Jurkat, Clone E6-1 (cell line): ENCODE measurements at places on chromosomes 2 and 18.
A peak's percentile ranks its signal among the peaks of the same experiment; 100 is the strongest.

- DNase-seq, result no peak
These were observed 162.5 kb downstream of the RAD51AP2 start for GRCh38 chr2:17355608-17356329.

GRCh38 chr2:171595456-171595855 lies 73.2 kb downstream of the CYBRD1 start:
- DNase-seq, result no peak

- DNase-seq, result no peak
These were observed 246.1 kb upstream of the TNP1 start for GRCh38 chr2:217105733-217106649.

DNA sequence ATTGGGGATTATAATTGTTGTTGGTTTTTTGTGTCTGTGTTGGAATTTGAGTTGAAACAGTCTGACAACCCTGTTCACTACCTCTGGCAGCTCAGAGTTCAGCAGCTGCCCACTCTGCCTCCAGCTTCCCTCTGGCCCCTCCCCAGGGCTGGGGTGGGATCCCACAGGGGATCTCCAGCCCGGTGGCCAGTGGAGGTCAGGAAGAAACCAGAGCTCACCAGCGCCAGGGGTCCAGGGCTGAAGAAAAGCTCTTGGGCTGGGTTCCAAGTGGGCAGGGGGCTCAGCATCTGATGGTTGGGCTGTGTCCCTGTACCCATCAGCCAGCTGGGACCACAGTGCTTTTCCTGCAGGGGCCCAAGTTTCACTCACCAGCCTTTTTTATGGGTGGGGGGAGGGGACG lies 16.5 kb upstream of the NCL start:
- DNase-seq, result no peak

DNA sequence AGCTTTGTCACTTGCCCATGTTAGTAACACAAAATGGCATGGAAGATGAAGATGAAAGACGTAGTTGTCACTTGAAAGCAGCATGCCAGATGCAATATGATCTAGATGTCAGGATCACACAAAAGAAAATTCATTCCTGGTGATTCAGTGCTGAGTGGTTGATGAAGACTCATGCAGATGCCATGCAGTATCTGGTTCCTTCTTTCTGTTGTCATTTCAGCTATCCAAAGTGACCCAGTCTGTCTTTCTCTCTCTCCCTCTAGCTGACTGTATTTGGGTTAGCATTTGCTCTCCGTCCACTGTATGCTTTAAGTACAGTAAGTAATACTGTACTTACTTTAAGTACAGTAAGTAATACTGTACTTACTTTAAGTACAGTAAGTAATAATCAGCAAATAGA lies 50.4 kb downstream of the TTN start:
- no peak for DNase-seq

DNA sequence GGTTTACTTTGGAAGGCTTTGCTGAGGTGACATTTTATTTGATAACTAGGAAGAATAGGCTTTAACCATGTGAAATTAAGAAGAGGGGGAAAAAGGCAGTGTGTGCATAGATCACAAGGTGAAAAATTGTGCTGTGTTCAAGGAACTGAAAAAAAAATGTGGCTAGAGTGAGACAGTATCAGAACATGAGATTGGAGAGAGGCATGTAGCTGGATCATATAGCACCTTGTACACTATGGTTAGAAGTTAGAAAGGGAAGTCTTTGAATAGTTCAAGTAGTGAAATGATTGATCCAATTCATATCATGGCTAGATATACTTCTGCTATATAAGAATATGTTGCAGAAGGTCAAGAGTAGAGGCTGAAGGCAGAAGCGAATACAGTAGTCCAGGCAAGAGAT lies 12.3 kb upstream of the TNFRSF11A start:
- DNase-seq, result no peak

- no peak for DNase-seq
These were observed 113.6 kb upstream of the ATP8B1 start for GRCh38 chr18:57916684-57917083.

- no peak for DNase-seq
These were observed 127.4 kb downstream of the RTTN start for GRCh38 chr18:70078106-70078505.

- DNase-seq, result no peak
These were observed 35.2 kb upstream of the KLF11 start for GRCh38 chr2:10007921-10008808.

DNA sequence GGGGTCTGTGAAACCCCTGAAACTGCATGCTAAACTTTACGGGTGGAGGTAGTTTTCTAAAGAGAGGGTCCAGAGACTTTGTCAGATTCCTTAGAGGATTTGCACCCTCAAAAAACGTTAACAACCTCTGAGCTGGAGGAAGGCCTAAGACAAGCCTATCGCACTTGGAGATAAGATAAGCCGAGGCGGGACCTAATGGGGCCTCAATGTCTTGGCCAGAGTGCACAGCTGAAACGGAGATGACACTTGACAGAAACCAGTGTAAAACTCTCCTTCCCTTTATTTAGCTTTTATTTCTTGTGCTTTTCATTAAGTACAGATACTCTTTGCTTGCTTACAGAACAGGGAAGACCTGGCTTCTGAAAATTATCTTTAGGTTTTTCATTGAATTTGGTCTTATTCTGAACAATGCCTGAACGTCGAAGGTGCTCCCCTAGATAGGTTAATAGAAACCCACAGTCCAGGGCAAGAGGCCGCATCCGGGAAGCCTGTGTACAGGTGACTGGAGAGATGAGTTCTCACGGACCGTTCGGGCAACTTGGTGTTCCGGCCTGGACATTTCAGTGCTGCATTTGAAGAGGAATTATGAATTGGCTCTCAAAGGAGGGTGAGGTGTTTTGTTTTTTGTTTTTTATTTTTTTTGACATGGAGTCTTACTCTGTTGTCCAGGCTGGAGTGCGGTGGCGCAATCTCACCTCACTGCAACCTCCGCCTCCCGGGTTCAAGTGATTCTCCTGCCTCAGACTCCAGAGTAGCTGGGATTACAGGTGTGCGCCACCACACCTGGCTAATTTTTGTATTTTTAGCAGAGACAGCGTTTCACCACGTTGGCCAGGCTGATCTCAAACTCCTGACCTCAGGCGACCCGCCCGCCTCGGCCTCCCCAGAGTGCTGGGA lies 49.7 kb downstream of the SH3BP4 start:
- DNase-seq, result no peak

DNA sequence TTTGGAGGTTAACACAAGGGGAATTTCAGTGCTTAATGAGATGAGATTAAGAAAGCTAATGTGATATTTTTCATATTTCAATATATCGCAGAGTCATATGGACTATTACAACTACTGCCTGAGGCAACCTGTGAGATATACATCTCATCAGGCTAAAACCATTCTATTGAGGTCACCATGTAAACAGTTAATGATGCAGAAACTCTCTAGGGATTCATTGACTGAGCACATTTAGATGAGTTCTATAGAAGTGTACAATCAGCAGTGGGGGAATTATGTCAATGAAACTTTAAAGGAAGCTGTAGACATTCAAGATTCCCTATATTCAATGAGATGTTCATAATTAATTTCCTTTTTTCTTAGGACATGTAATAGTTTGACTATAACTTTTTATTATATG lies 687.4 kb upstream of the SYT4 start:
- no peak for DNase-seq

GRCh38 chr18:55088000-55088401 lies 128.7 kb upstream of the CCDC68 start:
- DNase-seq, result no peak

GRCh38 chr2:224952936-224953657 lies 89.2 kb downstream of the DOCK10 start:
- DNase-seq, result peak; percentile 76

DNA sequence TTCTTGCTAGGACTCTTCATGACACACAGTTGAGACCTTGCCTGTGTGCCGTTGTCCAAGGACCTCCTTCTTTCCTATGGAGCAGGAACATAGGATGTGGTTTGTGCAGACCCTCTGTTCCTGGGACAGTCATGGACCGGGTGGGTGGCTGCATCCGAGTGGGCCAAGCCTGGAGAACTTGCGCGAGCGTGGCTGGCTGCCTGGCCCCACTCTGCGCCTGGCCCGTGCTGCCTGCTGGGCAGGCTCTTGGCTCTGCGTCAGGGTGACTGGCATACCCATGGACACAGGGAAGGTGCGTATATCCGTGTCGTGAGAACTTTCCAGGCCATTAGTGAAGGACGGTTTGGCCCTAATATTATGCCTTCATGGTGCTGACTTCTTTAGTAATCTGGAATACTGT lies 68.2 kb downstream of the DCDC2C start:
- no peak for DNase-seq

DNA sequence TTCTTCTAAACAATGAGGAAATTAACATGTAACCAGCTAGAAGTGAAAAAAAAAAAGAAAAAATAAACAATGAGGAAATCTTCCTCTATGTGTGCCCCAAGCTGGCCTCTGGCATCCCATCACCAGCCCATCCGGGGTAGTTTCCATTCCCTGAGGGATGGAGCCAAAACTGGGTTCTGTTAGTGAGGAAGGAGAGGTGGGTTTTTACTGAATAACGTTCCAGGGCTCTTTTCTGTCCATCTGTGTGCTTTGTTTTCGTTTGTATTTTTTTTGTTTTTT lies 9.7 kb downstream of the EFHD1 start:
- no peak for DNase-seq

DNA sequence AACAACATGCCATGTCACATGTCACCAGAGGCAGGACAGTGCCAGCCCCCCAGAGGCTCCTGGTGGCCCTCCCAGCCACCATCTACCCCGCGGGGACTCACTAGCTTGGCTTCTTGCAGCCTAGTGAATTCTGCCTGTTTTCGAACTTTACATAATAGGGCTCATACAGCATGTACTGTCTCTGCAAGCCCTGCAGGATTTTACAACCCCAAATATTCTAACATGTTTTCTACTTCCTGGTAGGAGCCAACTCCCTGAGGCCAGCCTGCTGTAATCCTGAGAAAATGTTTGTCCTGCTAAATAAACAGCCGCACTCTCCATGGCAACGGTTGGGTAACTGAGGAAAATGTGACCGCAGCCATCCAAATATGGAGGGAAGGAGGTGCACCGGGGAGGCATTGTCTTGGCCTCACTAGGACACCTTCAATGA lies 2.7 kb downstream of the PER2 start:
- DNase-seq, result no peak

- no peak for DNase-seq
These were observed 24.4 kb downstream of the LBH start for GRCh38 chr2:30255466-30256408.
